Kidney (tissue), 22 donors: ENCODE measurements at places on chromosomes 1 and 21. TPM values are rescaled to one million over a fixed set of nuclear protein-coding genes. Genes with fewer than 3 reads are reported as not detected.

GRCh38 chr1:38997034-38997900 lies 6.2 kb downstream of the AKIRIN1 start:
- DNase-seq = no peak

OPRD1 gene
- polyA plus RNA-seq = not detected

DNA sequence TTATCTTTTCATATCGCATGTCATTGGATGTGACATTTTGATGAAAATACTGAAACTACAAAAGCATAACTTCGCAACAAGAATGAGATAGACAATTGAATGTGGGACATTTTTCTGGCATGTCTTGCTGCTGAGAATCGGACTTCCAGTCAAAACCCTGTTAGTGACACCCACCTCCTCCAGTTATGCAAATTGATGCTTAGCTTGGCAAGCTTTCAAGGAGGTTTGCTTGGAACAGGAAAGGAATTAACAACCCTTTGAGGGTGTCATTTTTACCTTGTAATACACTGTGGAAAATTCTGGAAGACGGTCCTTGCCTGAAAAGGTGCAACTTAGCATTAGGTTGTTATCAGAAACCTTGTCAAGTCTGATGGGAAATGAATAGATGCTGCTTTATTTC lies 38.8 kb upstream of the FAM3B start:
- DNase-seq = peak; percentile 10

- no peak for DNase-seq
These were observed 605.9 kb downstream of the NPHP4 start for GRCh38 chr1:5386371-5386770.

DNA sequence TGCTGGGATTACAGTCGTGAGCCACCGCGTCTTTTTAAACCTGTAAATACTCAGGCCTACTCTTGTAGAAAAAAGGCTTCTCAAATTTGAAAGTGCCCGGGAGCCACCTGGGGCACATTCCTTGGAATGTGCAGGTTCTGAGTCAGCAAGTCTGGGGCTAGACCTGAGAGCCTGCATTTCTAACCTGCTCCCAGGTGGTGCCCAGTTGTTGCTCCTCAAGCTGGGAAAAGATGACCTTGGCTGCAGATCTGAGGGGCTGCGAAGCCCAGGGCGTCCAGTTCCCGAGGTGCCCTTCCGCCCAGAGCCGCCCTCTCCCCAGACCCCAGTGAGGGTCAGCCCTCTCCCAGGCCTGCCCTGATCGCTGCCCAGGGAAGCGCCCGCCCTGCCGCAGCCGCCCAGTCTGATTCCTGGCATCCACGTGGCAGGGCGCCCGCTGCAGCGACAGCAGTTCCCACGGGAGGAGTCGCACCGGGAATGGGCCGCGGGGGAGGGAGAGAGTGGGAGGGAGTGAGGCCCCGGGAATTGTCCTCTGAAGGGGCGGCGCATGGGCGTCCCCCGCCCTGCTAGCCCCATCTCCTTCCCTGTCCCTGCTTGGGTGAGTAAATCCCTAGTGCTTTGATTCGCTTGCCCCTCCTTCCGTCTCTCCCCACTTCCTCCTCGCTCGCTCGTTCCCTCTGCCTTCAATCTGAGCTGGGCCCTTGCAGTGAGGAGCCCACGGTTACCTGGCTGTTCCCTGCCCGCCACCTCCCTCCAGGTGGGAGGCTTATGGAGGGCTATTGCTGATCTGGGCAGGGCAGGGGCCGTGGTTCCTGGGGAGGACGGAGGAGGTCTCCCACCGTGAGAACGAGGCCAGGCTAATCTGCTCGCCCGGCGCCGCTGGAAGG lies 18.8 kb upstream of the TENT5B start:
- DNase-seq = peak; percentile 98

ZBTB8B gene
- polyA plus RNA-seq = 0.06 TPM

GRCh38 chr1:57058652-57059501 lies 93.1 kb upstream of the C8B start:
- no peak for DNase-seq

DNA sequence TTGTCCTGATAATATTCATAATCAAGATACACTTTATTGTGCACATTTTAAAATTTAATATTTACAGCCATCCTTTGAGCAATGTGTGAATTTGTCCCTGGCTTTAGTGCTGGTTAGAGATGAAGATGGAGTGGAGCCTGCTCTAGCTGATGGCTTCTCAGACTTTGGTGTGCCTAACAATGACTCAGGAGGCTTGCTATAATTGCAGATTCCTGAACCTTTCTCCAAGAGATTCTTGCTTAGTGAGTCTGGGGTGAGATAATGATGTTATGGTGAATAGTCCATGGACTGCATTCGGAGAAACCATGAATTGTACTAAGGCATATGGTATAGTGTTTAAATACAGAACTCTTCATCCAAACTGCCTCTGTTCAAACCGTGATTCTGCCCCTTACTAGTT lies 307.1 kb downstream of the PAPPA2 start:
- no peak for DNase-seq

FAM110D gene
- polyA plus RNA-seq = 4.2 TPM

DNA sequence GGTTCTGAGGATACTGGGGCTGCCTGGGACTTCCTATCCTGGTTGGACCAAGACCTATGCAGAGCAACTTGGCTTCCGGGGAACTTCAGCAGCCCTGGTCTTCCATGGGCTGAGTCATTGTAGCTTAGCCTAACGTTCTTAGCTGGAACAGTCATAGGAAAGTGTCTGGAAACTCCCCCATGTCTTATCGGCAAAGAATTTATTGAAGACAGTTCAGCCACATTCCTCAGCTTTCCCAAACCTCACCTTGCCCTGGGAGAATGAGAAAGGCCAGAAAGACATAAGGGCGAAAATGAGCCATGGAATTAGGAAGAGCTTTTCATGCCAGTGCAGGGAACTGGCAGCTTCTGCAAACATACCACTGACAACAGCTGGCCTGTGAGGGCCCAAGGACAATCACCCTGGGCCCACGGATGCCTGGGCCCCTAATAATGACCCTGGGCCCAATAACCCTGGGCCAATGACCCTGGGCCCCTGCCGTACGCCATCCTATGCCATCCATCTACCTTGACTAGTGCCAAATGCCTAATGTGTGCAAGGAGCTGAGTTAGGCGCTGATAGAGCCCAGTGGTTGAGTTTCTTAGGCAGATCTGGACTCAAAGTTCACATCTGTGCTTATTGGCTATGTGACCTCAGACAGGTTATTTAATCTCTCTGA lies 114.4 kb upstream of the GADD45A start:
- no peak for DNase-seq

IGFN1 gene
- polyA plus RNA-seq = not detected

DNA sequence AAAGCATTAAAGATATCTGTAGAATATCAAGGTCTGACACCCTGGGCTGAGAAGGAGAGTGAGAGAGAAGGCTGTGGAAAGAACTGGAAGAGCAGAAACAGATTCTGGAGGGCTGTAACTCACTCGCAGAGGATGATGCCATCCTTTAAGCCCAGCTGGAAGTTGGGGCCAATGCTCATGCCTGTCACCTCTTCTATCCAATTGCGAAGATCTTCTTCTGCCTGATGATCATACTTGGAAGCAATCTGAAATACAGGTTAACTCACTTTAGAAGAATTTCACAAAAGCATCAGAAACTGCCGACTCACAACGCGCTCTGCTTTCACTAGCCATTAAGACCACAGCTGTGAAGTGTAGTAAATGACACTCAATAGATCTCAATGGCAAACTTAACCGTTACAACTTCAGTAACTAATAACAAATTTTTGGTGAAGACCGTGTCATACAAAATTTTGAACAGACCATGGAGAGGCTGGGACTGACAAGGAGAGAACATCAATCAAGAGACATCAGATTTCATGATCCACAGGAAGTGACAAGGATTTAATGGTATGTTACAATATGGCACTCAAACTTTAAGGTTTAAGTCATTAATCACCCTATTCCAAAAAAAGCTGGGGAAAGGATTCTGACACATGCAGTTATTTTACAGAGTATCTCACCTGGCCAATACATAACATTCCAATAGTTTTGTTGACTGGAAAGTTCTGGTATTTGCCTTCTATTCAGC lies 23.5 kb downstream of the CNN3 start:
- no peak for DNase-seq

SEMA6C gene
- 17.4 TPM for polyA plus RNA-seq

- DNase-seq = no peak
These were observed 232.5 kb upstream of the GREM2 start for GRCh38 chr1:240844486-240844885.
